T-helper 2 cell (primary cell): ENCODE measurements at places on chromosomes 3 and 15.

- no peak for DNase-seq
These were observed 644 bp upstream of the NGLY1 start for GRCh38 chr3:25783661-25784512.

- no peak for DNase-seq
These were observed 30.3 kb downstream of the DUSP7 start for GRCh38 chr3:52026041-52026440.

DNA sequence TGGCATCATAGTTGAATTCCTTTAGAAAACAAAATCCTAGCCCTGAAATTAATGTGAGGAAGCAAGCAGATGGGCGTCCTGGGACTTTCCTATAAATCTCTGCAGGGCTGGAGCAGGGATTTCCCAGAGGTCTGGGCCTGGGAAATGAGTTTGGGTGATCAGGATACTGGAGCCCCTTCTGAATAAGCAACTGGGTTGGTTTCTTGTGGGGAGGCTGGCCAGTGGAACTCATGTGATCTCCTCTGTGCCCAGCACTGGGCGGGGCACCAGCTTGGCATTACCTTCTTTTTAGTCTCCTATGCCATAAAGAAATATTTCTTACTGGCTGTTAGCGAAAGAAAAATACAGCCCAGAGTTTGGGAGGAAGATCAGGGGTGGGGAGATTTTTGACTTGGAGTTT, 1.7 kb downstream of the THSD4 start:
- DNase-seq, result no peak

DNA sequence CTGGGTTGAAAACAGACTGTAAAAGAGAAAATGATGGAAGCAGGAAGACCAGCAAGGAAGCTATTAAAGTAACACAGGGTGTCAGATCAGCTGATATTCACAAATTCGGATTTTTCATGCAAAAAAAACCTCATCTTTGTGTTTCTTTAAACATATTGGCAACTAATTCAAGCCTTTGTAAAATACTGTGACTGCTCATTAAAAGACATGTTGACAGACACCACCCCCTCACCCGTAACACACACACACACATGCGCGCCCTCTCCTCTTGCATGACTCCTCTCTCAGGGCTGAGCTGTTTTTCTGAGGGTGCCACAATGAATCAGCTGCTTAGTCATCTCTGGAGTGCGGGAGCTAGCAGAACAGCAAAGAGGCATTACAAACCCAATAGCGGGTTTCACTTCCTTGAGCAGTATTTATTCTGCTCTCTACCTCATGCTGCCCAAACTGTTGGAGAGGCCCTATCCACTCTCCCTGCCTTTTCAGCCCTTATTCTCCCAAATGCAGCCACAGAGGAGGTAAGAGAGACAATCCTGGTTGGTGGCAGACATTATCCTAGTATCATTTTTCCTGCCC, 35.8 kb upstream of the CCDC80 start:
- peak; percentile 76 for DNase-seq

DNA sequence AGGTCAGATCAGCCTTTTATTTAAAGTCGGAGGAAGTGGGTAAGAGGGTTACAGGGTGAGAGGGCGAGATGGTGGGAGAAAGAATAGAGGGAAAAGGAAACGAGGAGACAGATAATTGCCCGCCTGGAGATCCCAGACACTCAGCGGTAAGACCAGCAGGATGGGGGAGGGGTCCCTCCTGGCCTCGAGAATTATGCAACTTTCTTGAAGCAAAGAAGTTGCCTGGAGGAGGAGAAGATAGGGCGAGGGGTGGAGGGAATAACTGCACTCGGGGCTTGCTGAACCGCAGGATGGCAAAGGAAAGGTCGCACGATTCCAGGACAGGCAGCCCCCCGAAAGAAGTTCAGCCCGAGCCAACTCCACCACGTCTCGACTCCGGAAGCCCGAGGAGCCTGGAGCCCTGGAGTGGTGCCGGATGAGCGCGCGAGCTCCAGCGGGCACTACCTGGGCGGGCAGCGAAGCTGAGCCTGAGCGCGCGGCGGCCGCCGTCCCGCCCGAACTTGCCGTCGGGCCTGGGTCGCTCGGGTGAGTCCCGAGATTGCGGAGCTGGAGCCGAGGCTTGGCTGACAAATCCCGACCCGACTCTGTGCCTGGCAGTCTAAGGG, 402 bp downstream of the WWTR1 start:
- DNase-seq, result no peak

- DNase-seq, result no peak
These were observed 397.8 kb downstream of the IGSF11 start for GRCh38 chr3:118636841-118637240.

DNA sequence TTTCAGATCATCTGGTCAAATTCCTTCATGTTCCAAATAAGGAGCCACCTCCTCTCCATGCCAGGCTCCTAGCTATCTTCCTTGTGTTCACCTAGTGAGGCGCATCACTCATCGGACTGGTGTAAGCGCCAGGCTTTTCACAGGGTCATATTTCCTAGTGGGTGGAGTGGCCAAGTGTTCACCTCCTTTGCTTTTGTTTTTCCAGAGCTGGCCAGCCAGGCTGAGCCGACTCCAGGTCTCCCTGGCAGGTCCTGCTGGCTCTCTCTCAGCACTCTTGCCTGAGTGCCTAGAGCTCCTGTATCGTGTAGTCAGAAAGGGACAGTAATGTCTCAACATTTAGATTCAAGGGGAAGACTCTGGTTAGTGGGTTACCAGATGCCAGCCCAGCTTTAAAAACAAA, 31.0 kb downstream of the HEG1 start:
- no peak for DNase-seq

DNA sequence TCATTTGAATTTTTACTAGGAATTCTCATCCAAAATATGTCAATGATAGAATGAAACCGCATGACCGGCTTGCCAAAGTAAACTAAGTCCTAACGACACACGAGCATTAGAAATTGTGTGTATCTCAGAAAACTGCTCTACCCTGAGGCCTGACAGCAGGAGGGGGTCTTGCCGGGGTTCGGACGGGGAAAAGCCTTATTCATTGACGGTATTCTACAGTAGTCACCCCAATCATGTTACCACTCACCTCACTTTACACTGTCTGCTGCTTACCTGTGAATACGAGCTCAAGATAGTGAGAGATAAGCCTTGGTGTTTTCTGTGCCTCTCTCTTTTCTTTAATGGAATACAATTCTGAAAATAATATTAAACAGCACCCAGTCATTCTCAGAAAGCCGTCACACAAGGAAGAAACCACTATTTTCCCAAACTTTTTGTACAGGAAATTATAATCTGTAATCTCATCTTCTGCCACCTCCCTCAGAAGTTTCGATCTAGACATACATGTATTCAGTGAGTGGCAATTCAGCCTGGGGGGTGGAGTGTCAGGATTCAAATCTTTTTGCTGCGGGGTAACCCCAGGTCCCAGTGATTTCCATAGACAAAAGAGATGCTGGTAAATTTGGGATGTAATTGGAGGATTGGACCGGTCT, 492 bp upstream of the FAM43A start:
- no peak for DNase-seq

DNA sequence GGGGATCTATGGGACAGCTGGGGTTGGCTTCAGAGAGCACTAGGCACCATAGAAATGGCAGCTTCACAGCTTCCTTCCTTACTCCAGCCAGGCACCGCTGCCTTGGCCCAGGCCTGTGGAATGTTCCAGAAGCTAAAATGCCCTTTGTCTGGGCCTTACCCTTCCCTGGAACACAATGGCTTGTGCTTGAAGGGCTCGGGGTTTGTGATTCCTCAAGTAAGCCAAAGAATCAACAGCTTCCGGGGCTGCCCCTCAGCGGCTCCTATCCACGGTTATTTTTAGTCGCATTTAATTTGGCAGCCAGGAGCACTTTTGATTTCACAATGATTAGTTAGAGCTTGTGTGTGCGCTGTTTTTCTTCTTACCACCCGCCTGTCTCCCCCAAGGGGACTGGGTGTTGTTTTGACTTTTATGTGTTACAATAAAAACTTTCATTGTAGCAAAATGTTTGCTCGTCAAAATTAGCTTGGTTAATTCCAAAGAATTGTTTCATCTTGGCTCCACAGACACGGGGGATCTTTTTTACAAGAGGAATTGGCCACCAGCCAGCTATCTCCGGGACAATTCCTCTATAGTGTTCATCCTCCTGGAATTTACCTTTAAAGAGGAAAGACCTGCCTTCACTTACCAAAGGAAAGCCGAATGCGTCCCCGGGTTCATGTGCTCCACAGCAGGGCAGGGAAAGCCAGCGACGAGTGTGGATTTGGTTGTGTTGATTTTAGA, 73.8 kb downstream of the TLE3 start:
- DNase-seq, result no peak

GRCh38 chr3:162142511-162142910, 645.9 kb downstream of the OTOL1 start:
- DNase-seq, result no peak

DNA sequence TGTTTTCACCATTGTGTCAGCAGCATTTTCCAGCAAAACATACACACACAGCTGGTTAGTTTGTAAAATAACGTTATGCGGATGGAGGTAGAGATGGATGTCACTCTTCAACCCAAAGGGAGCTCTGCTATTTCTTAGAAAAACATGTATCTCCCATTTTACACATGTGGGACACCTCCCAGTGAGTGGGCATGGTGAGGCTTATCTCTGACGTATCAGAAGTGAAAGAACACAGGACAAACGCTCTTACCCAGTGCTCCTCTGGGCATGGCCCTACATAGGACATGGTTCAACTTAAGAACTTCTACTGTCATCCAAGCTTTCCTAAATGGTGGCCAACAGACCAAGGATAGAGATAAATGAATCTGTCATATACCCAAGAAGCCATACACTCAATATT, 2.1 kb downstream of the FAM240A start:
- DNase-seq, result no peak

GRCh38 chr3:24302396-24302795, 192.3 kb downstream of the THRB start:
- DNase-seq, result no peak
